Activated B cell treated with CpG ODN at 0.5 μM for 24 hours (primary cell): ENCODE measurements at places on chromosomes 11 and 22. TPM values are rescaled to one million over a fixed set of nuclear protein-coding genes. Genes with fewer than 3 reads are reported as not detected.

DNA sequence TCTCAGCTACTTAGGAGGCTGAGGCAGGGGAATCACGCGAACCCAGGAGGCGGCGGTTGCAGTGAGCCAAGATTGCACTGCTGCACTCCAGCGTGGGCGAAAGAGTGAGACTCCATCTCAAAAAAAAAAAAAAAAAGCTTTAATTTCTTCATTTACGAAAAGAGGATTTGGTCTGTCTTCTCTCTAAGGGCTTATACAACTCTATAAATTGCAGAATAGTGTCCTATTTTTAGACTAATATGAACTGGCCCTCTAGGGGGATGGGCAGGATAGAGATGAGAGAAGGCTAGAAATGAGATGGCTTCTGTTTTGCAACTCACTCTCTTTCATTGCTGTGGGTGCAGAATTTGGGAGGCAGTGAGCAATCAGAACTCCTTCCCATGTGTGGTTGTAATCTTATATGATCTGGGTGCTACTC is 11.3 kb downstream of the MAML2 start:
- DNase-seq, result no peak

Gene KREMEN1
- not detected in 2 replicates for total RNA-seq

- peak; percentile 79 for DNase-seq
Observed at GRCh38 chr11:727859-728748, 19.2 kb upstream of the TALDO1 start.

Gene MUC5B
- total RNA-seq, result not detected in 2 replicates

Gene CLMP
- not detected in 2 replicates for total RNA-seq

DNA sequence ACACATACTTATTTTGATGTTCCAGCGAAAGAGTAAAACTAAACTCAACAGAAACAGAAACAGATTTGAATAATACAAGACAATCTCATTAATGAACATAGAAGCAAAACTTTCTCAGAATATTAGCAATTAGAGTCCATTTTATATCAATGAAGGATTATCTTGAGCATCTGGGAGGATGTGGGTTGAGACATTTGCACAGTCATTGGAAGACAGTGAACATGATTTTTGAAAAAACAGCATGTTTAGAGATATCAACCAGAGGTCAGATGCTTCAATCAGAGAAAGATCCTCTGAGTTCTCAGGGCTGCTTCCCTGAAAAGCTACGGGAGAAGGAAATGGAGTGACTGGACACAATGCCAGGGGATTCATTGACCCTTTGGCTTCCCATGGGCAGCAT is 35.9 kb upstream of the VPREB1 start:
- DNase-seq, result no peak

DNA sequence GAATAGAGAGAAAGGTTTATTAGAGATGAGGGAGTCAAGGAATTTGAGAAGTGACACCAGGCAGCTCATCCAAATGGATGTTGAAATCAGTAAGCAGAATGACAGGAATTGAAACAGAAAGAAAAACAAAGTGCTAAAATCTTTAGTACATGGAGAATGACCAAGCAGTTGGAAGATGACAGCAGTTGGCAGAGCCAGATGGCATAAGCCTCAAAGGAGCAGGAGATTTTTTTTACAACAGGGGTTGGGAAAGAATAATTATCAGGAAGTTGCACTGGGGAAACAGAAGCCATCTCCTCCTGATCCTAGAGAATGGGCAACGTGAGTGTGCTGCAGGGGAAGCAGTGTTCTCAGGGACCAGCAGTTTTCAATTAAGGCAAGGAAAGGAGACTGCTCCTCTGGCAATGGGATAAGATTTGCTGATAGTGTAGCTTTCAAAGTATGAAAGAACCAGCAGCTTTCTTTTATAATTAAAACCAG is 28.9 kb downstream of the RAB39A start:
- DNase-seq, result no peak
